Right atrium auricular region (tissue), 2 donors: ENCODE measurements at places on chromosomes 2 and 18. TPM values are rescaled to one million over a fixed set of nuclear protein-coding genes. Genes with fewer than 3 reads are reported as not detected.
A peak's percentile ranks its signal among the peaks of the same experiment; 100 is the strongest.

DNA sequence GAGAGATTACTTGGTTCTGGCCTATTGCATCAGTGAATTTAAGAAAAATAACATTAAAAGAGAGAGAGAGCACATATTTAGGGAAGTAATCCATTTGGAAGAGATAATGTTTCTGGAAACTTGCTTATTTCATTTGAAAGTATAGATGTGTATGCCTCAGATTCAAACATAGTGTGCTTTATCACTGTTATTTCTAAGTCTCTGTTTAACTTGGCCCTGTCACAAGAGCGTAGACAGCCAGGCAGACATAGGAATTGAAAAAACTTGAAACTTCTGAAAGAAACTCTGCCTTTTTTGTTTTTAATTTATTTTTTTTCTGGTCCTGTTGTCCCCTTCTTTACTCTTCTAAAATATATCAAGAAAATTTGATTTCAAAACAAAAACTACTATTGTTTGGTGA is 849.1 kb downstream of the CNTNAP5 start:
- DNase-seq = no peak
- H3K27ac ChIP-seq = no peak overlapping the region
- H3K4me1 ChIP-seq = no peaks in the 10 kb centered on the region
- no peaks in the 10 kb centered on the region for H3K27me3 ChIP-seq
- no peaks in the 10 kb centered on the region for H3K36me3 ChIP-seq

- no peak overlapping the region for H3K4me3 ChIP-seq
- no peak for DNase-seq
- no peaks in the 10 kb centered on the region for H3K36me3 ChIP-seq
- H3K27me3 ChIP-seq = no peaks in the 10 kb centered on the region
These were observed 84.2 kb downstream of the ZNF516 start for GRCh38 chr18:76410660-76411417.

DNA sequence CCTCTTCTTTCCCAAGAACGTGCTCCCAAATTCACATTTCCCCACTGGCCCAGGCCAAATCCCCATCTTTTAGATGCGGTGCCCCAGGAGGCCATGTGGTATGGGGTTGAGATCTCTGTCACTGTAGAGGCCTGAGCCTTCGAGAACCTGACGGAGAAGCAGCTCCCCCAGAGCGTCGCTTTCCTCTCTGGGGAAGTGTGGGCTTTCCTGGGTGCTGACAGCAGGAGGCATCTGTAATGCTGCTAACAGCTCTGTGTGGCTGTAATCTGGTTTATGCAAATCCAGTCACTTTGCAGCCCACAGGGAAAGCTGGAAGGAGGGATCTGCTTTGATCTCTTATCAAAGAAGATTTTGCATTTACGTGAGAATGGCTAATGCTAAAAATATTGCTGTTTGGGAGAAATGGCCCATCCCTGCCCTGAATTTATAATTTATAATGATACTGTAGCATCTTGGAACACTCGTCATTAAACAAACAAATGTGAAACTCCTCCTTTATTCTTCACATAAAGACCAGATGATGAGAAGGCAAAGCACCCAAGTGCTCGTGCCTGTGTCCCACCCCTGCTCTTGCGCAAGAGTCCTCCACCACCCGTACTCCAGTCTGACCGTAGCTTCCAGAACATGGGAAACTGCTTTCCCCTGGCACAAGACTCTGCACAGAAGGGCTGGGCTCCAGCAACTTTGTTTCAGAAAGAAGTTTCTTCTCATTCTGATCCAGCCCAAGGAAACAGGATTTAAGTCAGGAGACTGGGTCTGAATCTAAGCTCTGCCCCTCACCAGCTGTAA is 109.9 kb upstream of the EPC2 start:
- H3K36me3 ChIP-seq = no peaks in the 10 kb centered on the region
- no peak overlapping the region for H3K27ac ChIP-seq
- DNase-seq = peak; percentile 68
- H3K4me3 ChIP-seq = no peak overlapping the region
- H3K27me3 ChIP-seq = no peaks in the 10 kb centered on the region
- H3K4me1 ChIP-seq = peaks cover 5% of the 10 kb centered on the region

DNA sequence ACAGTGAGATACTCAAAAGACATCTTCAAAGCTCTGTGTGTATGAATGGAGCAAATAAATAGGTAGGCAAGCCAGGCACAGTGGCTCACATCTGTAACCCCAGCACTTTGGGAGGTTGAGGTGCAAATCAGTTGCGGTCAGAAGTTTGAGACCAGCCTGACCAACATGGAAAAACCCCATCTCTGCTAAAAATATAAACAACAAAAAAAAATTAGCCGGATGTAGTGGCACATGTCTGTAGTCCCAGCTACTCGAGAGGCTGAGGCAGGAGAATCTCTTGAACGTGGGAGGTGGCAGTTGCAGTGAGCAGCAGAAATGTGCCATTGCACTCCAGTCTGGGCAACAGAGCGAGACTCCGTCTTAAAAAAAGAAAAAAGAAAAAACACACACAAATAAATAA is 945.1 kb upstream of the PIK3C3 start:
- H3K4me3 ChIP-seq = no peak overlapping the region
- DNase-seq = no peak
- H3K4me1 ChIP-seq = no peaks in the 10 kb centered on the region
- H3K36me3 ChIP-seq = no peaks in the 10 kb centered on the region
- H3K27ac ChIP-seq = no peak overlapping the region

DNA sequence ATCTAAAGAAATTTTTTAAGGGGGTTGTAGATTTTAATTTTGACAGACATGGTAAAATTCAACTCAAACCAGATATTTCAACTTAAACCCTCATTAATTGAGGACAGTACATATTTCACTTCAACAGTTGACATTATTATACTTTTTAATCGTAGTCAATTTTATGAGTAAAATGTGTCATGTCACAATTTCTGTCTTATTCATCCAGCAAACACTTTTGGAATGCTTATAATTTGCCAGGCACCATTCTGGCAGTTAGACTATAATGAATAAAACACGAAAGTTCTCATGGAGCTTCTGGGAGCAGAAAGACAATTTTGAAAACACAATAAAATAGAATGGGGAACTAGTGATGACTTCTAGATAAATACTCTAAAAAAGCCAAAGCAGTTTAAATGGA is 1094.8 kb downstream of the SUCLG1 start:
- H3K27ac ChIP-seq = no peak overlapping the region
- H3K36me3 ChIP-seq = no peaks in the 10 kb centered on the region

DNA sequence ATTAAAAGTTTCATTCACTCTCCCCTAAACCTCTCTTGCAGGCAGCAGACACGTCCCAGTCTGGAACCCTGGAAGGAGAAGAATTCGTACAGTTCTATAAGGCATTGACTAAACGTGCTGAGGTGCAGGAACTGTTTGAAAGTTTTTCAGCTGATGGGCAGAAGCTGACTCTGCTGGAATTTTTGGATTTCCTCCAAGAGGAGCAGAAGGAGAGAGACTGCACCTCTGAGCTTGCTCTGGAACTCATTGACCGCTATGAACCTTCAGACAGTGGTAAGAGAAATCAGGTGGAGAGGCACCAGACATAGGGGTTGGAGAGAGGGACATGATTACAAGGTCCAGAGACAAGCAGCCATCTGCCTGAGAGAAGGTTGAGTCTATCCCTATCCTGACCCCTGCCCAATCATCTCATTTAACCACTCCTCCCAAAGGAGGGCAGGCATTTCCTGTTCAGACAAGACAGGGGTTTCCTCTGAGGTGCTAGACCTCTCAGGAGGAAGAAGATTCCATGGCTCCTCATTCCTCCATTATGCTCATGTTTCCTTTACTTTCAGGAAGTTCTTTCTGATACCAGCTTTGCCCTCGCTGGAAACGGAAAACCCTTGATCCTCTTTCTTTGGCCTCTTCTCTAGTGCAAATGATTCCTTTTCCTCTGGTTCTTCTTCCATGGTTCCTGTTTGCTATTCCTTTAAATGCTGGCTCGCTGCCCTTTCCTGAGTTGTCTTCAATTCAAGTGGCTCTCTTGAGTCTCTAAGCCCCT is 15.1 kb downstream of the PLCD4 start:
- no peak overlapping the region for H3K27ac ChIP-seq
- H3K4me1 ChIP-seq = no peaks in the 10 kb centered on the region
- no peak overlapping the region for H3K4me3 ChIP-seq
- no peaks in the 10 kb centered on the region for H3K27me3 ChIP-seq

- no peaks in the 10 kb centered on the region for H3K4me1 ChIP-seq
- no peak for DNase-seq
- H3K36me3 ChIP-seq = no peaks in the 10 kb centered on the region
- H3K4me3 ChIP-seq = no peak overlapping the region
- no peak overlapping the region for H3K27ac ChIP-seq
These were observed 88.0 kb downstream of the KYNU start for GRCh38 chr2:142965443-142965842.

DNA sequence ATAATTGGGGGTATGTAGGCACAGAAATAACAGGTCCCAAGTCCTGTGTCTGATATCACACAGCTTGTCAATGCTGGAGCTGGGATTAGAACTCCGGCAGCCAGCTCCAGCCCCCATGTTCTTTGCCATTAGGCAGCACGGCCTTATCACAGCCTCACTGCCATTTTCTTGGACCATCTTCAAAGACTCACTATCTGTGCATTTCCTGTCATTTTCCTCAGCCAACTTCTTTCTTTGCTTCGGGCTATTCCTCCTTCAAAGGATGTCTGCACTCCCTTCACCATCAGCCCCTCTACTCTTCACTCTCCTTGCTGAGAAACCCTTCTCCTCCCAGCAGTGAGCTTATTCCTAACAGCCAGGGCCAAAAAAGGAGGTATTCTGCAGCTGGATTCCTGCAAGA is 139.6 kb downstream of the GALNT14 start:
- no peaks in the 10 kb centered on the region for H3K27me3 ChIP-seq
- H3K36me3 ChIP-seq = no peaks in the 10 kb centered on the region
- no peak overlapping the region for H3K27ac ChIP-seq
- no peak overlapping the region for H3K4me3 ChIP-seq

- no peak overlapping the region for H3K4me3 ChIP-seq
- H3K27me3 ChIP-seq = no peaks in the 10 kb centered on the region
- peaks cover 62% of the 10 kb centered on the region for H3K36me3 ChIP-seq
- DNase-seq = no peak
These were observed 22.0 kb upstream of the GMPPA start for GRCh38 chr2:219476652-219477151.

- H3K27ac ChIP-seq = no peak overlapping the region
- no peaks in the 10 kb centered on the region for H3K4me1 ChIP-seq
- no peaks in the 10 kb centered on the region for H3K36me3 ChIP-seq
- no peak for DNase-seq
These were observed 323.6 kb downstream of the PAX3 start for GRCh38 chr2:221975151-221975550.

DNA sequence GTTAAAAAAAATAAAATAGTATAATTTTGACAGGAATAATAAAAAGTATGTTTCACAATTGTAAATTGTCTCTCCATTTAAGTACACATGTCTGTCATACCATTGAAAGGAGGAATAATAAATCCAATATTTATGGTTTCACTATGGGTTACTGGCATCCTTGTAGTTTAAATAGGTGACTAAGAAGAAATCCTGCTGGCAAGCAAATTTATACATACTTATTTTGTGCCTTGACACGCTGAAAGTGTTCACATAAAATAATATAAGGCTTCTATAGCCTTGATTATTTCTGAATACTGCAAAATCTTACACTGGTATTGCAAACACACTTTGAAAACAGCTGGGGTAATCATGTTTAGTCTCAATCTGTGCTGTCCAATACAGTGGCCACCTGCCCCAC is 138.3 kb upstream of the ETAA1 start:
- no peaks in the 10 kb centered on the region for H3K4me1 ChIP-seq
- H3K36me3 ChIP-seq = no peaks in the 10 kb centered on the region
- no peaks in the 10 kb centered on the region for H3K27me3 ChIP-seq
- H3K4me3 ChIP-seq = no peak overlapping the region
- H3K27ac ChIP-seq = peak overlapping the region; percentile 78

- H3K4me1 ChIP-seq = no peaks in the 10 kb centered on the region
- H3K27me3 ChIP-seq = no peaks in the 10 kb centered on the region
- no peak overlapping the region for H3K27ac ChIP-seq
- no peak for DNase-seq
- no peak overlapping the region for H3K4me3 ChIP-seq
- H3K36me3 ChIP-seq = no peaks in the 10 kb centered on the region
These were observed 9.9 kb upstream of the MBOAT2 start for GRCh38 chr2:9013403-9013802.

DNA sequence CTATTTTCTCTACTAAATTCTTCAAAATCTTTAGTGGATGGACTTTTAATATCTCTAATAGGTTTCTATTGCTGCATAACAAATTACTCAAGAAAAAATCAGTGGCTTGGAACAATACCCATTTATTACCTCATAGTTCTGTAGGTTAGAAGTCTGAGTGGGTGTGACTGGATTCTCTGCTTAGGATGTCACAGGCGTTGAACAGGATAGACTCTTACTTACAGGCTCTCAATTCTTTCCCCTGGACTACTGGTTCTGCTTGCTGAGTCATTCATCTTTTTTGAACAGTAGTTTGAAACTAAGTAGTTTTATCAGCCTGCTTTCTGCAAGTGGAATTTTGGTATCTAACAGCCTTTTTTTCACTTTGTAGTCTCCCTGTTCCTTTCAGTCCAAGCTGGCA is 265.4 kb downstream of the ZNF385B start:
- no peaks in the 10 kb centered on the region for H3K4me1 ChIP-seq
- H3K27ac ChIP-seq = no peak overlapping the region
- no peaks in the 10 kb centered on the region for H3K27me3 ChIP-seq
- no peak for DNase-seq
- H3K4me3 ChIP-seq = no peak overlapping the region

GRCh38 chr2:3146175-3146574 is 231.4 kb downstream of the EIPR1 start:
- no peak for DNase-seq
- H3K36me3 ChIP-seq = no peaks in the 10 kb centered on the region
- no peak overlapping the region for H3K27ac ChIP-seq

DNA sequence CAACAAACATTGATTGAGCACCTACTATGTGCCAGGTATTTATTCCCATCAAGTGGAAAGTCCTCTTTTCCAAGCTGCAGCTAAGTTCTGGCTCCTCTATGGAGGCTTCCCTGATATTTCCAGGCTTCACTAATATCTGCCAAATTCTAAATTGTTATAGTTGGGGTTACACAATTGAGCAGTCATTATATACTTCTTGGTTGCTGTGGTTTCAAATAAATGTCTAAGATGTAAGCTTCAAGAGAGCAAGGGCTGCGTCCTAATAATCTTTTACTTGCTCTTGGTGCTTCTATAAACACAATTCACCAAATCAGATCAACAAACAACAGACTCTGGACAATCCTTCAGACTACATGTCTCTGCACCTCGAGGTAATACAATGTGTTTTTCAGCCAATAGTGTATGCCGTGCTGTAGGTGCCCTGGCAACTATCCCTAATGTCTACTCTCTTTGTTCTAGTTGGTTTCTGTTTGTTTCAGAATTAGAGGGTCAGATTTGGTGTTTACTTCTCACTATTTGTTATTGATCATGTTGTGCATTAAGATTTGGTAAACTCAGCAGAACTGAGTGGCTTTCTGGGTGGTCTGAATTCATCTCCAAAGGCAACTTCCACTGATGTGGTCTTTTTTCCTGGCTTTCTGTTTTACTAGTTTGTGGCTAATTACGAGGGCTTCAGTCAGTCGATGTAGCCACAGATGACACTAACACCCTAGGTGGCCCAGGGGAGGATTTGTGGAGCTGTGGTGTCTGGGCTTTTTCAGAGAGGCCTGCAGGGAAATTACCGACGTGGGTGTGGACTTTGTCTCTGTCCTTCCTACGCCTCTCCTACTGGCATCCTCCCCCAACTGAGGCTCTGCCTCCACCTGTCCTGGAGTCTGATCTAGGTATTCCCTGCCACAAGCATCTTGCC is 50.4 kb downstream of the CDCA7 start:
- H3K27ac ChIP-seq = no peak overlapping the region
- H3K4me3 ChIP-seq = no peak overlapping the region
- H3K36me3 ChIP-seq = no peaks in the 10 kb centered on the region
- H3K4me1 ChIP-seq = peaks cover 14% of the 10 kb centered on the region
- peaks cover 10% of the 10 kb centered on the region for H3K27me3 ChIP-seq

The SULT1C2 gene
- not detected for total RNA-seq

The CYP27A1 gene
- 17.2 TPM for total RNA-seq

The MREG gene
- 0.35 TPM for total RNA-seq

The FSHR gene
- 1.1 TPM for total RNA-seq

The SLC4A3 gene
- 502 TPM for total RNA-seq

The INPP1 gene
- total RNA-seq = 18.6 TPM

The LGALSL gene
- 19.1 TPM for total RNA-seq

The MROH2A gene
- not detected for total RNA-seq
